Stimulated activated CD8-positive, alpha-beta memory T cell treated with anti-CD3 and anti-CD28 coated beads, Interleukin-4, amount 100 ng/mL, for 48 hours (primary cell): ENCODE measurements at places on chromosomes 3 and 15.

DNA sequence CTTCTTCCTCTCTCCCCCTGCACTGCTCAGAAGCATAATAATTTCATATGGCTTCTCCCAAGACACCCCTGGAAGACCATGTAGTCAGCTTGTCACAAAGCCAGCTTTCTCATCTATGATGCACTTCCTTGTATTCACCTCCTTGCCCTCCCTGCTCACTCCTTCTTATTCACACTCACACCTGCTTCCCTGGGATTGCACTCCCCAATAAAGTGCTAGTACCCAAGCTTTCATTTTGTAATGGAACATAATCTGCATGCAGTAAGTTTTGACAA is 76.9 kb upstream of the FRMD4B start:
- no peak for DNase-seq

DNA sequence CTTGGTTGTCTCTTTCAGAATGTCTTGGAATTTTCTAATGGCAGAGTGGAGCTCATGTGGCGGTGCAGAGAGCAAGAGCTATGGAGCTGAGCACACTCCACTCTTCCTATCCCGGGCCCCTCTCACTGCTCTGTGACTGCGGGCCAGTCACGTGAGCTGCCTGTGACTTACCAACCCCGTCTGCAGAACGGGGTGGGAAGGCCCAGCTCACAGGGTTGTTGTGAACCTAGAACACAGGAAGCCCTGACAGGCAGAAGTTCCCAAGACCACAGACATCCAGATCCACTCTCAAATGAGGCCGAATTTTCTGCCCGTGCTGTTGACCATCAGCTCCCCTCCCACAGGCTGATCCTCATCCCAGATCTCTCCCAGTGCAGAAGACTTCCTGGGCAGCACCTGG is 35.5 kb upstream of the PLXNA1 start:
- DNase-seq: no peak

GRCh38 chr3:71114610-71115009 is 468.9 kb downstream of the FOXP1 start:
- DNase-seq: no peak

DNA sequence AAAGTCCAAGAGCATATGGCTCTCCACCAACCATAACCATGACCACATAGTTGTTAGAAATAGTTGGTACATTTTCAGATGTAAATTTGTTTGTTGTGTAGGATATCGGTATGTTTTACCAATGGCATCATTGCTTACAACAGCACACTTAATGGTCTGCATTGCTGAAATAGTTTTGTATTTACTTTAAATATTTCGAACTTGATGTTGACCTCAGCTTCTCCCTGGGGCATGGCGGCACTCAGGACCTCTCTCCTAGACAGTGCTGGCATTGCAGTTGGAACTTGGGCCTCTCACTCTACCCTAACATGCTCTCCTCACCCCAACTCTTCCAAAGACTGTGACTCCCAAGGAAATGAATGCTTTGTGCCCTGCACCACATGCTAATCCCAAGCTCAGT is 5.0 kb downstream of the SLC22A13 start:
- no peak for DNase-seq

DNA sequence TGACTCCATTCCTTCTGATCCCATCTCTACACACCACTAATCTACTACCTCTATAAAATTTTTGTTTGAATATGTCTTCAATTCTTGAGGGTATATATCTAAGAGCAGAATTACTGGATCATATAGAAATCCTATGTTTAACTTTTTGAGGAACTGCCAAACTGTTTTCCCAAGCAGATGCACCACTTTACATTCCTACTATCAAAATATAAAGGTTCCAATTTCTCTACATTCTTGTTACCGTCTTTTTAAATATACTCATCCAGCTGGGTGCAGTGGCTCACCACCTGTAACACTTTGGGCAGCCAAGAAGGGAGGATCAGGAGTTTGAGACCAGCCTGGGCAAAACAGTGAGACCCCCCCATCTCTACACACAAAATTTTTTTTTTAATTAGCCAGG is 268.0 kb downstream of the SCAPER start:
- no peak for DNase-seq

DNA sequence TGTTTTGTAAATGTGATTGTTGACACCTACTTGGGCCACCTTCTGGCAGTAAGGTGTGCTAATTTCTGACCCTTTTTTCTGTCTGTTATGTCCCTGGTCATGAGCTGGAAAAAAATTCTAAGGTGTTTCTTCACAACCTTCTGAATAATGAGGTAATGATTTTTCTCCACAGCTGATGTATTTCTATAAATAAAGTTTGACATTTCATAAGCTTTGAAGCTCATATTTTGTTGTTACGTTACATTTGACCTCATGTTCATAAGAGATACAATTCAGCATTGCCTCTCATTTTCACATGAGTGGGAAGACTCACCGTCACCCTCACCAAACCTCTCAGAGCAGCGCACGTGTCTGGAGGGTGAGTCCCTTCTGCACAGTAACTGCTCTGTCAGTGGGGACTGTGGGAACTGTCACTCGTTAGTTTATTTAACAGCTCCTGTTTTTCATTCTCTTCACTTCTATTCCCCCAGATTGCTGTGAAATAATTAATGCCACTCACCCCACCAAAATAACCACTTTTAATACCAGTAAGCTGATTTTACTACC is 140.9 kb downstream of the PLCL2 start:
- DNase-seq: peak; percentile 59

GRCh38 chr15:78408355-78408640 is 29.7 kb upstream of the IREB2 start:
- no peak for DNase-seq

- DNase-seq: no peak
These were observed 161.3 kb downstream of the SV2B start for GRCh38 chr15:91261345-91261744.

DNA sequence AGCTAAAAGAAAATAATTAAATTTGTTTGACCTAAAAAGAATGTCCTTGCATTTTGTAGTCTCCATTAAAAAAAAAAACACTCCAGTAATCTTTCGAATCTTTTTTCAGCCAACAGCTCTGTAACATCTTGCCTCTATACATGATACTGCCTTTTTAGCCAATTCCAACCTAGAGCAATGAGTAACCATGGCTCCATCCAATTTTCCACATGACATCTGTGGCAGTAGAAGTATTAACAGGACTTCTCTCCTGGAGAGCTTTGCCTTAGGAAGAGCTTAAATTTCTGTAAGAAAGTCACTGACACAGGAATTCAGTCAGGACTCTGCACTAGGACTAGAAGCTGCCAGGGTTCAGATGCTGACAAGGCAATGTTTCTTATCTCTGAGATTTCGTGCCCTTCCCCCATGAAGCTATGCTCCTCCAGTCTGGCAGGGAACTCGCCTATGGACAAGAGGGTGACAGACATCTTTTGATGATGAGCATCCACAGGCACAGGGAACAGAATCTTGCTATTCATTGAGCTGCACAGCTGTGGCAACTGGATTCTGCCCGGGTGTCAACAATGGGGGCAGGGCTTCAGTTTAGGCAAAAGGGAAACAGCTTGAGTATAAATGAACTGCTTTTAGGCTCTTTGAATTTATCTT is 81.8 kb downstream of the ALCAM start:
- no peak for DNase-seq

GRCh38 chr3:169629895-169630294 is 33.6 kb downstream of the MECOM start:
- DNase-seq: no peak

- DNase-seq: no peak
These were observed 276.6 kb upstream of the CFAP20DC start for GRCh38 chr3:59326246-59327024.
